ENCODE measurements at places on chromosomes 1 and 21.

DNA sequence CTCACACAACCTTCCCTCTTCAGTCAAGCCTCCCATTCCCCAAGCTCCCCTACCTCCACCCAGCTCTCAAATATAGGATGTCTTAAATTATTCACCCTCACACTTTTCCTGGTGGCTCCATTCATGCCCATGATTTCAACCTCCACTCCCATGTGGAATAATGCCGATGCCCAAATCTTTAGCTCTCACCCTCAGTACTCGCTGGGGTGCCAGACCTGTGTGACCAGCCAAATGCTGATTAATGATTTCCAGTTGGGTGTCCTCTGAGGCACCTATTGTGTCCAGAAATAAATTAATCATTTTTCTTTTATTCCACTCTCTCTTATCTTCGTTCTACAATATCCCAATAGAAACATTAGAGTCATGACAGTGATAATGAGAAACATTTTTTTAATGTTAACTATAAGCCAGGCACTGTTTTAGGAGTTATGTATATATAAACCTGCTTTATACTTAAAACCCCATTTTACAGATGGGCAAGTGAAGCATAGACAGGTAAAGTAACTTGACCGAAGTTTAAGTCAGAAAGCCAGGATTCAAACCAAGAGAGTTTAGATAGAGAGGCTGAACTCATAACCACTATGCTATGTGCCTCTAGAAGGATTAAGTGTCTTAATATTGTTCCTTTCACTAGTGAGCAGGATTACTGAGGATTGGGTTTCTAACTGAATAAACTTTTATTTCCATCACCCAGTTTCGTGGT is 209.7 kb downstream of the DUSP10 start:
- H3K36me3 ChIP-seq, result no peaks in the 10 kb centered on the region
- H3K4me3 ChIP-seq, result no peak overlapping the region
- no peaks in the 10 kb centered on the region for H3K27me3 ChIP-seq

DNA sequence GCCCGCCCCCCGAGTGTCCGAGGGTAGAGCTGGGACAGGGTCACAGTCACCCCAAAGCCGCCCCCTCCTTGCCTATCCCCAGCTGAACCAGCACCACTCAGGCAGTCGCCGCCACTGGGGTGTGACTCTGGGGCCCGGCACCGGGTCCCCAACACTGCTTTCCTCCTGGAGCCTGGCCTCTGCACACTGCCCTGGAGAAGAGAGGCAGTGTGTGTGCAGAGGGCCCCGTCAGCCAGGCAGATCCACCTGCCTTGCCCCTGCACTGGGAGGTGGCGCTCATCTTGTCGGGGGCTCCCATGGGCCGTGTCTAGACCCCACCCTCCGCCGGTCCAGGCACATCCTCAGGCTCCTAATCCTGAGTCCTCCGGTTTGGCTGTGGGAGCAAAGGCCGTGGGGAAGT is 15.7 kb downstream of the FAAP20 start:
- no peaks in the 10 kb centered on the region for H3K4me1 ChIP-seq
- peaks cover 15% of the 10 kb centered on the region for H3K36me3 ChIP-seq
- DNase-seq, result no peak
- H3K27me3 ChIP-seq, result no peaks in the 10 kb centered on the region
- H3K4me3 ChIP-seq, result no peak overlapping the region

DNA sequence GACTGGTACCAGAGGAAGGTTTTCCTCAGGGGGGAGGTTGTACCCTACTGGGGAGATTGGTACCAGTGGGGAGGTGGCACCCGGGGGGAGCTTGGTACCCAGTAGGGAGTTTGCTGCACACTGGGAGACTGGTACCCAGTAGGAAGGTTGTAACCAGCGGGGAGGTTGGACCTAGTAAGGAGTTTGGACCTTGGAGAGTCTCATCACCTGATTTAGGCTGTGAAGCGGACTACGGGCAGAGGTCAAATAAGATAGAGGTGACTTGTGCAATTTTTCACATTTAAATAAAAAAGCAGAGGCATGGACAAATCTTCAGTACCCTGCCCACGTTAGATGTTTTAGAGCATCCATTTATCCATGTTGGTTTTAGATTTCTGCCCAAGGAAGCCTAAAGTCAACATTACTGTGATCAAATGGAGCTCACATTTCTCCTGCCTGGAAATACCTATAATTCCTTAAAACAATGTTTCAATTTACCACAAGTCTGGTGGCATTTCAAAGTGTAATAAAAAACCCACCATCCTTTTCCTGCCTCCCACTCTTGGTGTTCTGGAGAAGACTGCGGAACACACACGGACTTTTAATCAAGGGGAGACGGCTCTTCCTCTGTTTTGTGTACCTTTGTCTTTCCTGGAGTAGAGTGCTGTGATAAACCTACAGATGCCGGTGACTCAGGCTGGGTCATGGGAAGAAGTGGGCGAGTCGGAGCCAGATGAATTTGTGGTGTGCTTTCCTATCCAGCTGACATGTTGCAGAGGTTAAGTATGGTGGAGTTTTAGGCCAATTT is 36.2 kb upstream of the MRPS6 start:
- no peak overlapping the region for H3K27ac ChIP-seq
- H3K4me1 ChIP-seq, result peaks cover 12% of the 10 kb centered on the region
- H3K27me3 ChIP-seq, result peaks cover 6% of the 10 kb centered on the region

DNA sequence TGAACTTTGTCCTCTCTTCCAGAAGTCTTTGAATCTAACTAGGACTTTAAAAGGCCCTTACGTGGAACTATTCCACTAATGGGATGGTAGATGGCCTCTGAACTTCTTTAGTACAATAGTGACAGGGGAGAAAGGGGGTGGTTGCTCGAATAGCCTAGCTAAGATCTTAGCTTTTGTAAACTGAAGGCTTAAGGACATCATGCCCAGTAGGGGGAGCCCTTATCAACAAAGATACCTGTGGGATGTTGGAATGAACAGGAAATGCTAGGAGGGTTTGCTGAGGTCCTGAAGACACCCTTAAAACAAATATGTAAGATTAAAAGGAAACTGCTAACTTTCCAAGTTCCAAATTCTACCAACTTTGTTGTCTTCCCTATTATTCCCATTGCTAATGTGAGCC is 33.2 kb downstream of the NHLH2 start:
- H3K4me1 ChIP-seq, result peaks cover 16% of the 10 kb centered on the region
- H3K27me3 ChIP-seq, result no peaks in the 10 kb centered on the region
- H3K36me3 ChIP-seq, result no peaks in the 10 kb centered on the region
- DNase-seq, result peak; percentile 40
- H3K4me3 ChIP-seq, result no peak overlapping the region

DNA sequence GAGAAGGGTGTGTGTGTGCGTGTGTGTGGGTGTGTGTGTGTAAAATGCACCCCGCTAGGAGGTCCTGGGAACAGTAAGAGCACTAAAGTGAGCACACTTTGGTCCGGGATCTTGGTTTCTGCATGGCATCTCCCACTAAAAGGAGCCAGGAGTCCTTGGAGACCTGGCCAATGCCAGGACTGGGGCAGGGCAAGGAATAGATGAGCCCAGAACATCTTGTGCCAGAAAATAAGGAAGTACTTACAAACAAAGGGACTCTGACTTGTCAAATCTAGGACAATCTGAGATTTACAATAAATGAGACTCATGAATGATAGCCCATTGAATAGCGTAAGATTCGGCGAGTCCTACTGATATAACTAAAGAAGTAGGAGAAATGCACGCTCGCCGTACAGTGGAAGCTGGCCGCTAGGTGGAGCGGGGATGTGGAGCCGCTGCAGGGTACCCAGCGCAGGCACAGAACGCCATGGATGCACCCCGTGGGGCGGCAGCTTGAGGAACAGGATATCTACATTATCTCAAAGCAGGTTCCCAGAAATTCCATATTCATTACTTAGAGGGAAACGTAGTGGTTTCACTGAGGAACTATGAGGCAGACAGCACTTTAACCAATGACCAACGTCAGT is 7.1 kb downstream of the SLC37A1 start:
- H3K36me3 ChIP-seq, result peaks cover 41% of the 10 kb centered on the region
- H3K4me1 ChIP-seq, result peaks cover 49% of the 10 kb centered on the region
- no peak overlapping the region for H3K27ac ChIP-seq

GRCh38 chr1:86516335-86516734 is 30.5 kb upstream of the CLCA4 start:
- H3K4me3 ChIP-seq, result no peak overlapping the region
- H3K27ac ChIP-seq, result no peak overlapping the region
- H3K4me1 ChIP-seq, result peaks cover 2% of the 10 kb centered on the region

DNA sequence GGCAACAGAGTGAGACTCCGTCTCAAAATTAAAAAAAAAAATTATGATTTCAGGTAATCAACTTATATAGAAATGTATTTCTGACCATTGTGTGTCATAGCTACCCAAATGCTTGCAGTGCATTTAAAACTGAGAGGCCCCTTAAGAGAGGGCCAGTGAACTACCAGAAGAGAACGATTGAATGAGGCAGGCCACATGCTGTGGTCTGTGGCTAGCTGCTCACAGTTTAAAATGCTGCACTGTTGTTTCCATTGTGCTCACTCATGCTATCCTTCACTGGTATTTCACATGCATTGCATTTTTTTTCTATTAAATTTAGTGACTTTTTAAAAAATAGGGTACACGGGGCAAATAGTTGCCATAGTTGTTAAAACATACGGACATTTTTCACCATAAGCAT is 26.0 kb downstream of the CHML start:
- no peaks in the 10 kb centered on the region for H3K36me3 ChIP-seq
- peaks cover 7% of the 10 kb centered on the region for H3K4me1 ChIP-seq
- no peak overlapping the region for H3K27ac ChIP-seq
- H3K4me3 ChIP-seq, result no peak overlapping the region

GRCh38 chr1:229572286-229572685 is 13.8 kb upstream of the ABCB10 start:
- no peak overlapping the region for H3K4me3 ChIP-seq
- H3K4me1 ChIP-seq, result no peaks in the 10 kb centered on the region
- no peak for DNase-seq
- no peaks in the 10 kb centered on the region for H3K27me3 ChIP-seq

Measured in progenitor cell of endocrine pancreas (in vitro differentiated cells).